ENCODE measurements at places on chromosomes 2 and 18.

GRCh38 chr2:31238126-31238905 lies 4.4 kb downstream of the EHD3 start:
- H3K27me3 ChIP-seq, result peaks cover 4% of the 10 kb centered on the region
- no peak for DNase-seq
- H3K36me3 ChIP-seq, result peaks cover 1% of the 10 kb centered on the region
- no peak overlapping the region for H3K27ac ChIP-seq
- no peak overlapping the region for H3K4me3 ChIP-seq
- peaks cover 12% of the 10 kb centered on the region for H3K4me1 ChIP-seq

DNA sequence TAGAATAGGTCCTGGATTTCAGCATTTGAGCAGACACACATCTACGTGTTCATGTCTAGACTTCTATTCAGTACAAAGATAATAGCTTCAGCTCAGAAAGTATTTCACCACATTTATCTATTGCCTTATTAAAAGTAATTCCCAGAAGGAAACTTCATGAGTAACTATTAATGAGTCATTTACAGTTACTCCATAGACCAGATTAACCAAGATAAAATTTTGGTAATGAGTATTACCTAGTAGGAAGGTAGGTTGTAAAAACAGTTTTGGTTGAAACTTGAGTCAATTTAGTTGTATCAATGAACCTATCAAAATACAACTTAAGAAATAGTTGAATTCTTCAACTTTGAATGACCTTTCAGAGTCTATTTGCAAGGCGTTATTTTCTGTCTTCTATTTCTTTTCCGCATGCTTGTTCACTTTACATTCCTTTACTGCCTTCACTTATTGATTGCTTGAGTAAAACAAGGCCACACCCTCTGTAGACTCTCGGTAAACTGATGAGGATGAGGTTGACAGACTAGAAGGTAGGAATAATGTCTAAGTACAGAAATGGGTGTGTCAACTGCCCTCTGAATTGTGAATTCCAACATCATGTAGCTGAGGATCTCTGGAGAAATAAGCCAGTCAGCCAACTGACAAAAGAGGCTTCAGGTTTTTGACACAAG lies 1165.6 kb upstream of the ZEB2 start:
- no peak overlapping the region for H3K27ac ChIP-seq
- no peaks in the 10 kb centered on the region for H3K27me3 ChIP-seq
- no peak overlapping the region for H3K4me3 ChIP-seq
- no peak for DNase-seq

DNA sequence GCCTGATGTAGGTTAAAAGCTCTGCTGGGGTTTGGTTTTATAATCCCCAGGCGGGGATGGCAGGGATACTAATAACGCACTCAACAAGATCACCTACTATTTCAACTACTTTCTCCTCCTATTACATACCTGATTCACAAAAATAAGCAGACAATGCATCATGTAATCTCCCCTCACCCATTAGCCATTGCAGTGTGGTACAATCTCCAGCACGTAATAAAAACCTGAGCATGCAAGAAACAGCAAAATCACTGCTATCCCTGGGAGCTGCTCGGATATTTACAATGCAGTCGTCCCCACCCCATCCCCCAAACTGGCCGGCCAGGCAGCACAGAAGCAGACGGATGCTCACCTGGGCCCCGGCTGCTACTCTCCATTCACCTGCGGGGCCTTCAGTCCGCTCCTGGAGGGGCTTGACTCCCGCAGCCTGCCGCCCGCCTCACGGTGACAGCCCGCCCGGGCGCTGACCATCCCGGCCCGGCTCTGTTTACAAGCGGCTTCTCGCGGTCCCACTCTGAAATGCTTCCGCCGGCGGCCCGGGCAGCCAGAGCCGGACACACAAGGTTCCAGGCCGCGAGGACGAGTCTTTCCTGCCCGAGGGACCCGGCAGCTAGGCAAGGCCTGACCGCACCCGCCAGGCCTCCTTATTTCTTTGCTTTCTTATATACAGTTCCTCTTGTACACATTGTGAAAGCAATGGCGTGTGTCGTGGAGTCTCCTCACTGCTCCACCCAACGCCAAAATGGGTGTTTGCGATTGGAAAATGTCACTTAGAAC lies at the start of gene PLEKHM3:
PLEKHM3 (minus strand) TSS at position 491 of the 777 bp plus-strand sequence. CDS start 23,888 bp downstream, outside the sequence.
- H3K4me1 ChIP-seq, result peaks cover 15% of the 10 kb centered on the region
- peak within 1 kb of the TSS; percentile 84 for H3K4me3 ChIP-seq
- H3K36me3 ChIP-seq, result peaks cover 1% of the 10 kb centered on the region
- peak within 1 kb of the TSS; percentile 95 for H3K27ac ChIP-seq
- peak; percentile 81 for DNase-seq

DNA sequence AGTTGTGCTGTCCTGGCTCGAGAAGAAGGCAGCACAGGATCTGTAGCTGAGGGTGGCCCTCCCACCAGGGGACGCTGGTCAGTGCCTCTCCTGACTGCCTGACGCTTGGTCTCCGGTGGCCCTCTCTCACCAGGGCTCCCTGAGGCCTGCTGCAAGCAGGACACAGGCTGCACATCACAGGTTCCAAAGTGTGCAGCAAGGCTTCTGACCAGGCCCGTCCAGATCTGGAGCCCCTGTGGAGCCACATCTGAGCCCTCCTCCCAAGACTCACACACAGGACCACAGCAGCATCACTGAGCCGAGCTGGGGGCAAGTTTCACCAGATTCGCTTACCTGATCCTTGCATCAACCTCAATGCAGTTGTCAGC lies 12.1 kb downstream of the AMER3 start:
- no peak overlapping the region for H3K27ac ChIP-seq
- H3K4me1 ChIP-seq, result peaks cover 2% of the 10 kb centered on the region
- no peak overlapping the region for H3K4me3 ChIP-seq
- H3K36me3 ChIP-seq, result no peaks in the 10 kb centered on the region
- H3K27me3 ChIP-seq, result no peaks in the 10 kb centered on the region
- DNase-seq, result no peak

DNA sequence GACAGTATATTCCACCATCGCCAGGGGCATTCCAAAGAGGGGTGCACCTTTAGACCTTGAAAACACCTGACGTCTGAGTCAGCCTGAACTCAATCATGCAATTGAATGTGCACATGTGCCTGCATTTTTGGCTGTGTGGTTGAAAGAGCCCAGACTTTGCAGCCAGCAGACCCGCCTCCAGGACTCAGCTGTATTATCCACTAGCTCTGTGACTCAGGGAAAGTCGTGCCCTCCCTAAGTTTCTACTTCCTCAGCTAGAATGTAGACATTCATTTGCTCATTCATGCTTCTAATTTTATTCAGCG lies 94.2 kb downstream of the LRRC30 start:
- H3K27ac ChIP-seq, result no peak overlapping the region
- H3K4me1 ChIP-seq, result peaks cover 2% of the 10 kb centered on the region
- no peak for DNase-seq
- no peak overlapping the region for H3K4me3 ChIP-seq

GRCh38 chr2:74884118-74884762 lies 50.3 kb downstream of the HK2 start:
- no peaks in the 10 kb centered on the region for H3K27me3 ChIP-seq
- no peaks in the 10 kb centered on the region for H3K4me1 ChIP-seq
- no peak overlapping the region for H3K27ac ChIP-seq
- H3K4me3 ChIP-seq, result no peak overlapping the region
- peaks cover 10% of the 10 kb centered on the region for H3K36me3 ChIP-seq

DNA sequence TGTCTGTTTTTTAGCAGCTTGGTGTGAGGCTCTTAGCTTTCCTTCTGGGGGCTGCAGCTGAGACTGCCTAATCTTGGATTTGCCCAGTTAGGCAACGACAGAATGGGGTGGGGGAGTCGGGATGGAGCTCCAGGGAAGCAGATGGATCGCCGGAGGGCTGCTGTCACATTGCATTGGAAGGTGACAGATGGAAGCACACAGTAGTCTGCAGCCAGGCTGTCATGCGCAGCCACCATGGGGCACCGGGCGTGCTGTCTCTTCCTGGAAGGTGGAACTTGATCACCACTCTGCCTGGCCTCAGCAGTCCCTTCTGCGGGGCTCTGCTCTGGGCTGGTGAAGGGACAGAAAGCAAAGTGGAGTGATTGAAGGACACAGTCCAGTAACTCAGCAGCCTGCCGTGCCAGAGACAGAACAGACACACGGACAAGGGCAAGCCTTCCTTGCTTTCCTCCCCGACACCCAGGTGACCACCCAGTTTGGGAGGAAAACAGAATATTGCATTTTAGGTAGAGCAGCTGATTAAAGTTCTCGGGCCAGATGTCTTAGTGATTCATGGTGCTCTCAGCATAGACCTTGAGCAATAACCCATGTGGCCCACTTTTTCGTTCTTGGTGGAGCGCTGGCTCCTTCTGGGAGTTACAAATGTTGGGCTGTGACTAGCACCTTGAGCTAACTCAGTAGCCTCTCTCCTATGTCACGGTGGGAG lies 40.9 kb downstream of the RNF144A start:
- peaks cover 10% of the 10 kb centered on the region for H3K4me1 ChIP-seq
- peaks cover 9% of the 10 kb centered on the region for H3K36me3 ChIP-seq
- no peak overlapping the region for H3K4me3 ChIP-seq
- H3K27ac ChIP-seq, result no peak overlapping the region
- no peak for DNase-seq

- peaks cover 14% of the 10 kb centered on the region for H3K4me1 ChIP-seq
- H3K4me3 ChIP-seq, result no peak overlapping the region
- H3K36me3 ChIP-seq, result peaks cover 27% of the 10 kb centered on the region
- H3K27ac ChIP-seq, result no peak overlapping the region
Measured at GRCh38 chr2:179949438-179949837, 57.7 kb downstream of the CWC22 start.
